ENCODE measurements at places on chromosomes 7 and 10.
A peak's percentile ranks its signal among the peaks of the same experiment; 100 is the strongest.

- no peak for DNase-seq
These were observed 91.5 kb upstream of the PDE1C start for GRCh38 chr7:32161708-32162107.

- no peak for DNase-seq
These were observed 56.9 kb upstream of the ADGRA1 start for GRCh38 chr10:133030781-133031180.

- no peak for DNase-seq
These were observed 23.7 kb downstream of the PRR15 start for GRCh38 chr7:29587195-29587808.

DNA sequence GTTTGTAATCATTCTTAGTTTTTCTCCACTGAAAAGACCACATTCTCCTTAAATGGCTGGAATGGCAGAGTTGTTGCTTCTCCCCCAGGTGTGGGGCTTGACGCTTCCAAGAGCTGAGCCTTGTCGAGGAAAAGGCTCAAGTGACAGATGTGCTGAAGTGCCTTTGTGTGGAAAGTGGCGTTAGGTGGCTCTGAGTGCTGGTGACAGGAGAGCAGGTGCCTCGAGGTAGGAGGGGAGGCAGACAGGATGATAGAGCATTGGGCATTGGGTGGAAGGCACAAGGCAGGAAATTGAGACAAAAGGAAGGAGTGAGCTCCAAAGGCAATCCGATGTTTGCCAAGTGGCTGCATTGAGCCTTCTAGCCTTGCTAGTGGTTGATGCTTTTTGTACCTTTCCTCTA lies 6.7 kb downstream of the KIAA1217 start:
- no peak for DNase-seq

DNA sequence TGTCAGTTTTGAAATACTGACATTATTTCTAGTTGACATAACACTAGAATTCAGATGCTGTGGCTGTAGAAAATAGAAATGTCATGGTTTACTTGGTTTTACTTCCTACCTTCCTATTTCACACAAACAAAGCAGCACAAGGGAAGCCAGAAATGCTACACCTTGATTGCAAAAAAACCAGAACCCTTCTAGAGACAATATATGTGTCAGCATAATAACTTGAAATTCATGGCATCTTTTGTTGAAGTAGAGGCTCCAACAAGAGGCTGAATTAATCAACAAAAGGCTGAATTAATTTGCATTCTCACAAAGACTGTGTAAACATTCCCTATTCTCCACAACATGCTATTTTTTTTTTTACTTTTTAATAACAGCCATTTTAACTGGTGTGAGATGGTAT lies 25.2 kb downstream of the ZNF117 start:
- no peak for DNase-seq

- DNase-seq: no peak
These were observed 60.4 kb downstream of the PTN start for GRCh38 chr7:137283153-137283552.

GRCh38 chr7:3880228-3880987 lies 579.4 kb downstream of the SDK1 start:
- no peak for DNase-seq

GRCh38 chr10:1402816-1403507 lies 334.4 kb downstream of the ADARB2 start:
- no peak for DNase-seq

DNA sequence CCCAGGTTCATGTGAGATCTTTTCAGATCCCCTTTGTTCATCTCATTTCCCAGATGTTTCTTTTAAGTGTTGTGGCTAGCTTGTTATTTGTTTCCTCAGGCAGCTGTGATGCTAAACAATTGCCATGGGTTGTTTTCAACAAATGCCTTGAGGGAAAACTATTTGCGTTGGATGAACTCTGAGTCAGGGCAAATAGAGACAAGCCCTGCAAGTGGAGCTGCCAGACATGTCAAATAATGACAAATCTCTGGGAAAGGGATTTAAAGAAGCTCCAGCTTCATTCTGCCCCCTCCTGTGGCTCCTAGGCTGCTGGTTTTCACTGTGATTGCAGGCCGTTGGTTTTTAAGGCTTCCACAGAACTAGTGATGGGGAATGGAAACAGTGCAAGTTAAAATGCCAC lies 272.4 kb upstream of the SP8 start:
- no peak for DNase-seq

GRCh38 chr10:34906067-34906965 lies 91.2 kb upstream of the PARD3 start:
- DNase-seq: no peak

GRCh38 chr10:30509508-30509907 lies 75.5 kb downstream of the MAP3K8 start:
- DNase-seq: no peak

DNA sequence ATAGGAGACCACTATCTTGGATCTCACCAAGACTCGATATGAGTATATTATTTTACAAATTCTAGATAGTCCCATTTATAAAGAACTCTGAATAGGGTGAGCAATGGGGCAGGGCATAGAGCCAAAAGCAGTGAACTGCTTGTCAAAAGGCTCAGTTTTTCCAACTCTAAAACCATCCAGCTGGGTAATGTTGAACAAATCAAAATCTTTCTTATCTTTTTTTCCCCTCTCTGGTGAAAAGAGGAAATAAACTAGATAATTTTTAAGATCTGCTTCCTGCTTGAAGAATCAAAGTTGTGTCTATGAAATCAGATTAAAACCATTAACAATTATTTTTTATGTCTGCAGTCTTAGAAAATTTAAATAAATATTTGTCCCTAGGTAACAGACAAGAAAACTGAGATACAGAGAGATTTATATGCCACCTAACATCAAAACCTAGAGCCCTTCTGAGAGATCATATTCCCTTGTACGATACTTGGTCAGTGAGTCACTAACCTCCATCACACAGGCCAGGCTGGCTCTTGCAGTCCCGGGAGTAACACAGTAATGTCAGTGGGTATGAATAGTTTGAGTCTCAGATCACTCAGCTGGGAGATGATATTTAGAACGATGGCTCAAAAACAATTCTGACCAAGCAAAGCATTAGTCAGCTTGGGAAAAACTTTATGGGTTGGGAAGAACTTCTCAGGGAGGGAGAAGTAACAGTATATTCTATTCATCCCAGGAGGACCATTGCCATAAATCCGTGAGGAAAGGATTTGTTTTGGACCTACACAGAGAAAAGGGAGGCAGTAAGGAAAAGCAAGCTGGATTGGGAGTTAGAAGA lies 178.8 kb downstream of the REEP3 start:
- peak; percentile 46 for DNase-seq

Measured in activated CD4-positive, alpha-beta T cell treated with anti-CD3 and anti-CD28 coated beads for 36 hours (primary cell).